Thyroid gland (tissue), 4 donors: ENCODE measurements at places on chromosomes 11 and 22.

GRCh38 chr11:17513853-17514252, 30.4 kb downstream of the USH1C start:
- no peak for DNase-seq

DNA sequence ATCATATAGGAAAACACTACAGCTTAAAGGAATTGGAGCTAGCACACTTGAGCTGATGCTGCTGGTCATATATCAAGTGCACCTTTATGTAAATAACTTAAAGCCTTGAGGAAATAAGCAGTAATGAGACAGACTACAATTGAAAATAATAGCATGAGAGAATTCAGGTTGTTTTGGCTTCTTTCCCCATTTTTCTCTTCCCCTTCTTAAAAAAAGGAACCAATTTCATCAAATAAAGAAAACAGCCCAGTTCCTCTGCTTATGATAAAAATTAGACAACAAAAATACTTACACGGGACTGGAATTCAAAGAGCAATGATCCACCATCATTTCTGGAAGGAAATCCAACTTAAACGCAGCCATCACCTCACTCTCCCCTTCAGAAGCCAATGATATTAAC, 50.2 kb upstream of the RAPSN start:
- DNase-seq: no peak

GRCh38 chr11:17703951-17704350, 15.4 kb upstream of the MYOD1 start:
- DNase-seq: no peak

GRCh38 chr11:112024178-112024772, 933 bp upstream of the DLAT start:
- peak; percentile 16 for DNase-seq

- DNase-seq: no peak
These were observed 74.6 kb upstream of the KCNQ1OT1 start for GRCh38 chr11:2774173-2775082.

GRCh38 chr11:50174189-50174588, 141.5 kb downstream of the OR4C45 start:
- DNase-seq: no peak

GRCh38 chr11:45031912-45032519, 81.3 kb upstream of the TP53I11 start:
- DNase-seq: no peak

DNA sequence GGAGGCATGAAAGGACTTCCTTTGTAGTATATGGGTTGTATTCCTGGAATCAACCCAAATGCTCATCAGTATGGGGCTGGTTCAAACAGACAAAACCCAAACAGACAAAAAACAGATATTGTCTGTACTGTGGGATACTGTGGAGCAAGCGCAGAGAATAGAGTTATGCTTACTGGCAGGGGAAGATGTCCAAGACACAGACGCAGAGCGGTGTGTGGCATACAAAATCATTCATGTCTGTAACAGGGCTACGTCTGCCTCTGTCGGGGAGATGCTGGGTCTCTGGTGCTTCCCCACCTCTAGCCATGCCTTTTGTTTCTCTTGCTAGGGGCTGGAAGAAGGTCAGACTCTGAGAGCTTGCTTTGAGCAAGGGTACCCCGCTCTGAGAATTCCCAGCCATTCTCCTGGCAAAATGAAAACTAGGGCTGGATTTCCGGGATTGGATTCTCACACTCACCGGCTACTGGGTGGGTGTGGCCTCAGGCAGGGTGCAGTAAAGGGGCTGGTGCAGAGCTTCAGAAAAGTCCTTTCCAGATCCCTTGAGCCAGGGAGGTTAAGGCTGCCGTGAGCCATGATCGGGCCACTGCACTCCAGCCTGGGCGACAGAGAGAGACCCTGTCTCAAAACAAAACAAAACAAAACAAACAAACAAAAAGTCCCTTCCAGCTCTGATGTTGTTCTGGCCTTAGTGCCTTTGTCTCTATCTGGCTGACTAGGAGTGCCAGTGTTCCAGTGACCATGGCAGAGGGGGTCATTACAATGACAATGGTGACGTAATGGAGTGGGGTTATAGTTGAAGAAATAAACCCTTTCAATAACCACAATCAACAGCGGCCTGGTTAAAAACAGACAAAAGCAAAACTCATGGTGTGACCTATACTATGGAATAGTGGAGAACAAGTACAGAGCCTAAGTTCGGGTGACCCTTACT, 2.9 kb upstream of the ABCC8 start:
- peak; percentile 58 for DNase-seq

DNA sequence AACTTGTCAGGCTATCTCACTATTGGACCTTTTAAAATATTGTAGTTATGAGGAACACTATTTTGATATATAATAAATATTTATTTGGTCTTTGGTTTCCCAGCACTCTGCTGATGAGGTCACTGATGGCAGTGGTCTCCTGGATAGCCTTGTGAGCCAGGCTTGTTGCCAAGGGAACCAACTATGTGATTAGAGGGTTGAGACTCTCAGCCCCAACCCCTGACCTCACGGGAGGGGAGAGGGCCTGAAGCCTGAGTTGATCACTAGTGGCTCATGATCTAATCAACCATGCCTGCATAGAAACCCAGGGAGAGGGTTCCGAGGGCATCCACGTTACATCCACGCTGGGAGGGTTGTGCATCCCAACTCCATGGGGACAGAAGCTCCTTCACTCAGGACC, 10.8 kb downstream of the PANX1 start:
- no peak for DNase-seq

GRCh38 chr11:19951558-19952115, 208.6 kb downstream of the DBX1 start:
- DNase-seq: no peak

DNA sequence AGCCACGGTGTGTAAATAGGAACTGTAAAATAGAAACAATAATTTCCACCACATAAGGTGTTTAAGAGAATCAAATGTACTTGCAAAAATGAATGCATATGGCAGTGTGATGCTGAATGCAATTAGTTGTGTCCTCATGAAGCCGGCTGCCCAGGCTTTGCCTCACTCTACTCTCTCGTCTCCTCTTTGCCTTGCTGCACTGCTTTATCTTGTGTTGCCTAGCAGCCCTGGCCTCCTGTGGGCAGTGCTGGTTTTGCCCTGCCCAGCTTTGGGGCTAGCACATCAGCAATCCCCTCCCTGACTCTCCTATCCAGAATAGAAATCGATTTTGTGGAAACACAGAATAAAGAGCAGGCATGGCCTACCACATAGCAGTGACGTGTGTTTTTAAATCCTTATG, 30.0 kb downstream of the LRRC32 start:
- no peak for DNase-seq

DNA sequence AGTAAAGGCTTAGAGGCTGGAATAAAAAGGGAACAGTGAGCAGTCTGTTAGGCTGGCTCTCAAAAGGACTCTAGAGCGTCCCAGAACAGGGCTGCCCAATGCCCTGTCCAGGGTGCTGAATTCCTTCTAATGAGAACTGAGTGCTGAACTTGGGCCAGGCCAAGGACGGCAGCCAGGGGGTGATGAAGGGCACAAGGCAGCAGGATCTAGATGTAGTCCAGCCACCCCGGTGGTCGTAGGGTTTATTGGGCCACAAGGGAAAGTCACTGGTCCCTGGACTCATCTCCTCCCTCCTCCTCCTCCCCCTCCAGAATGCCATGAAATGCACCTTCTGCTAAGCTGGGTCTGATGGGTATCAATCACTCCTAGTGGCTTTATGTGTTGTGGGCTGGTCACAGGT, 19.2 kb downstream of the NPTXR start:
- peak; percentile 69 for DNase-seq

DNA sequence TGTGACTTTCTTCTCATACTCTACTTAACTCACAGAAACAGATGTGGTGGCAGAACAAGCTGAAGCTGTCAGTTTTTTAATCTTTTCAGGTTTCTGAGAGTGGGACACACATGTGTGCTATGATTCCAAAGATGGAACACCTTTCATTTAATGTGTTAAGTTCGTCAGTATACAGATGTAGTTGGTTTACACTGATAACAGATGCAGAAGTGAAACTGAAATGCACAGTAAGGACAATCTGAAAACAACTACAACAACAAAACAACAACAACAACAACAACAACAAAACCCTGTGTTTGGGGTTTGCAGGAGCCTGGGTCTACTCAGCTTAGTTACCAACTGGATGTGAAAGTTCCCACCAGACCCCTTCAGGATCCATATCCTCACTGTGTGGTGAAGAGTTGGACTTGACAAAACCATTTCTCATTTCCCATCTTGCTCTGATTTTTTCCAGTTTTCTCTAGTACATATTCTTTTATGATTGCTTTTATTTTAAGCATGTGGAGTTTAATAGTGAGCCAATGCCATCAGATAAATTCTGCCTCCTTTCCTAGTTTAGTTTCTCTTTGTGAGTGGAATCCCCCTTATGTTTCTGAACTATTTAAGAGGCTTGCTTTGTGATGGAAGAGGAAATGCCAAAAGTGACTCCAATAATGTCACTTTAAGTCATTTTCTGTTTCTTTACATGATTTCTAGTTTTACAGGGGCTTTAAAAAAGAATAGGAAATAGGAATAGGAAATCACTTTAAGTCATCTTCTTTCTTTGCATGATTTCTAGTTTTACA, 47.8 kb downstream of the ARHGAP42 start:
- no peak for DNase-seq

DNA sequence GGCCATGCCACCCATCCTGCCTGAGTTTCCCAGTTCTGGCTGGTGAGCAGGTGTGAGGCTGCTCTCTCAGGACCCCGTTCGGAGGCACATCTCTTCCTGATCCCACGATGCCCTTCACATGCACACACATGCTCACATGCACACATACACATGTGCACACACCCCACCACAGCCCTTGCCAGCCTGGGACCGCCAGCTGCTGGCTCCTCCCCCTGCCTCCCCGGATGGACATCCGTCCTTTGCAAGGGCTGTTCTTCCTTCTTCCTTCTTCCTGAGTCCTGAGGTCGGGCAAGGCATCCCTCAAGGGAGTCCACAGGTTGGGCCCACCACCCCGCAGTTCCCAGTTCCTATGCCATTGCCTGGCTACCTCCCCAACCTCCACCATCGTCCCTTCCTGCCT, 10.5 kb upstream of the CDKN1C start:
- DNase-seq: no peak

- no peak for DNase-seq
These were observed 26.6 kb downstream of the RAB30 start for GRCh38 chr11:83044958-83045712.

DNA sequence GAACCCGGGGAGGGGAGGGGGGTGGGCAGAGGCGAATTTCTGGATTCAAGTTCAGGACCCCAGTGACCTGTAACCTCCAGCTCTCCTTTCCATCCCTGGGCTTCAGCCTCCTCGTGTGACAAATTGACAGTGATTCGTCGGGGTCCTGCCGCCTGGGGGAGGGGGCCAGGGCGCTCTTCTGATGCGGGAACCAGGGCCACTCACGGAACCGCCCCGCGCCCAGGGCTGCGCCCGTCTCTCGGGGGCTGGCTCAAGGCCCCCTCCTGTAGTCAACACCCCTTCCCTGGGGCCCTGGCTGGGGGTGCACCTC, 92.8 kb upstream of the ANO1 start:
- DNase-seq: no peak

DNA sequence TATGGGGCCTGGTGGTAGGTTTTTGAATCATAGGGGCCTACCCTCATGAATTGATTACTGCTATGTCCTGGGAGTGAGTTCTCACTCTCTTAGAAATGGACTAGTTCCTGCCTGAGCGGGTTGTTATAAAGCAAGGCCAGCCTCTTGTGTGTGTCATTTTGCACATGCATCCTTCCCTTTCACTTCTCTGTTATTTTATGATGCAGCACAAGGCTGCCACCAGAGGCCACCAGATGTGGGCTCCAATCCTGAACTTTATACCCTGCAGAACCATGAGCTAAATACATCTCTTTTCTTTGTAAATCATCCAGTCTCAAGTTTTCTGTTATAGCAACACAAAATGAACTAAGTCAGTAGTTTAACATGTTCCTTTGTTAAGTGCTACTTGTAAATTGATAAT, 251.4 kb downstream of the BLID start:
- no peak for DNase-seq

- DNase-seq: no peak
These were observed 4.0 kb downstream of the DAGLA start for GRCh38 chr11:61683961-61684869.

- DNase-seq: peak; percentile 29
These were observed 47.5 kb upstream of the SCUBE2 start for GRCh38 chr11:9138612-9139579.

DNA sequence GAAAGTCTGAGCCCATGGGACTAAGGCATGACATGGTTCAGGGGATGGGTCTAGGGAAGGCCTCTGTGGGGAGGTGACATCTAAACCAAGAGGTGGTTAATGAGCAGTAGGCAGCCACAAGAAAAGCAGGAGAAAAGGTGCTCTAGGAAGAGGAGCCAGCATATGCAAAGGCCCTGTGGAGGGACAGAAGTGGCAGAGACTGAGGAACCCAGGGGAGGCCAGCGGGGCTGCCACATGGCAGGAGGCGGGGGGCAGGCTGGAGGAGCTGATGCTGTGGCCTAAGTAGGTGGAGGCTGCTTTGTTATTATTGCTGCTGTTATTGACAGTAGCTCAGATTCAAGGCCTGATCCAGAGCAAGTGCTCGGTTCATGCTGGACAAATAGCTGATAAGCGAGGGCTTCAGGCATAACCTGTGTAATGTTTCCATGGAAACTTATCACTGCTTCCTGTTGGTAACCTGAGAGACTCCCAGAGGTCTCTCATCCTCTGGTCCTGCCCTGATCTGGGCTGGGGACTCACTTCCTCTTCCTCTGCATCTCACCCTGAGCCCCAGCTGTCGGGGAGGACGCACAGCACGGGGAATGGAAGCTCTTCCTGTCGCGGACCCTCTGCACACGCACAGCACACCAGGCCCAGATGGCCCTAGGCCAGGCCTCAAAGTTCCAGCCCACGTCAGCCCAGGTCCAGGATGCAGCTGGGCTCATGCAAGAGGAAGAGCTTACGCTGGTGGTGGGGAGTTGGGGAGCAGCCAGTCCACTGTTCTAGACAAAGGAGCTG, 75.2 kb upstream of the TP53I11 start:
- peak; percentile 39 for DNase-seq

DNA sequence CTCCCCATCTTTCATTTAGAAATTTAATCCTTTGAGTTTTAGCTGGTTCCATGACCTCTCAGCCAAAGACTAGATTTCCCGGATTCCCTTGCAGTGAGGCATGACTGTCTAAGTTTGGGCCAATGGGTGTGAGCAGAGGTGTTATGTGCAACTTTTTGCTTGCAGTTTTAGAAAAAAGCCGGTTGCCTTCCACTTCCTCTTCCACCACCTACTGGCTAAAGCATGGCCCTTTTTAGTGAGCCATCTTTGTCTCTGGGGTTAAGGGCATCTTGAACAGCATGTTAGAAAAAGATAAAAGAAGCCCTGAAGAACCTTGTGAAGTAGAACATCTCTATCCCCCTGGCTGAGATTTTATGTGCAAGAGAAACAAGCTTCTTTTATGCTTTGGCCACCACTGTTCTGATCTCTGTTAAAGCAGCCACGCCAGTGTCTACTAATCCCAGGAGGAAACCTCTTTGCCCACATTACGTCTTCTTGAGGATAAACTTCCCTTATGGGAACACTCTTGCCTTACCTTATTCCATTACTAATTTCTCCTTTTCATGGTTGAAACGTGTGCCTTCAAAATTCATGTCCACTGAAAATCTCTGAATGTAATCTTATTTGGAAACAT, 279.9 kb downstream of the TENM4 start:
- DNase-seq: peak; percentile 7

DNA sequence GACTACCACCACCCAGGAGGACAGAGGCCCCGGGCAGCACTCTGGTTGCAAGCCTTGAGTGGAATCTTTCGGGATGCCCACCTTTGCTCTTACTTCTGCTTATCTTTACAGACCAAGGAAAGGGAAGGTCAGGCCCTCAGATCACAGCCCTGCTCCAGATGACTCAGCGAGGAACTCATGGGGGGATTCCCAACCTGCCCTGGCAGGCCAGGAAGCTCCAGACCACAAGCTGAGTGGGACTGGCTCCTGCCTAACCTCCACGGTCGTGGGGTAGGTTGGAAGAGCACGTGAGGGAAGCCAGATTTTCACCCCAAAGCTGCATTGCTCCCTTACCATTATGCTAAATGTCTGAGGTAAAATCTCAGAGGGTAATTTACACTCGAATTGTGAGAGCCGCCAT, 11.8 kb downstream of the TBC1D10A start:
- no peak for DNase-seq
